ENCODE measurements at places on chromosomes 11 and 22.

- no peak for DNase-seq
Measured at GRCh38 chr22:26981111-26981510, 323.7 kb downstream of the MIAT start.

GRCh38 chr22:36196254-36197064 is 5.2 kb downstream of the APOL4 start:
- DNase-seq = no peak

GRCh38 chr11:20342347-20343141 is 21.0 kb upstream of the HTATIP2 start:
- DNase-seq = no peak

DNA sequence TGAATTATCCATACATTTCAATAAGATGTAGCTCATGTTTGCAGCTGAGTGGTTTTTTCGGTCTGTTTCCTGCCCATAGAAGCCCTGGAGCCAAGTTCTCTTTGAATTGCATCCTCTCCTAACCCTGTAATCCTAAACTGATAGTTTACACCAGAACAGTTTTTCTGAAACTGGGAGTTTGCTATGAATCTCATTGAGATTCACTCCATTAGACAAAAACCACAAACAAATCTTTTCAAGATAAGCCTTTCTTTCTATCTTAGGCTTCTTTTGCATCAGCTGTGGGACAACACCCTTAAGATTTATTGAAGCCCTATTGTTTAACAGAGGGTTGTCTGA is 324.8 kb downstream of the DYNC2H1 start:
- DNase-seq = no peak

- DNase-seq = no peak
Measured at GRCh38 chr11:15248749-15249148, 134.0 kb downstream of the INSC start.

DNA sequence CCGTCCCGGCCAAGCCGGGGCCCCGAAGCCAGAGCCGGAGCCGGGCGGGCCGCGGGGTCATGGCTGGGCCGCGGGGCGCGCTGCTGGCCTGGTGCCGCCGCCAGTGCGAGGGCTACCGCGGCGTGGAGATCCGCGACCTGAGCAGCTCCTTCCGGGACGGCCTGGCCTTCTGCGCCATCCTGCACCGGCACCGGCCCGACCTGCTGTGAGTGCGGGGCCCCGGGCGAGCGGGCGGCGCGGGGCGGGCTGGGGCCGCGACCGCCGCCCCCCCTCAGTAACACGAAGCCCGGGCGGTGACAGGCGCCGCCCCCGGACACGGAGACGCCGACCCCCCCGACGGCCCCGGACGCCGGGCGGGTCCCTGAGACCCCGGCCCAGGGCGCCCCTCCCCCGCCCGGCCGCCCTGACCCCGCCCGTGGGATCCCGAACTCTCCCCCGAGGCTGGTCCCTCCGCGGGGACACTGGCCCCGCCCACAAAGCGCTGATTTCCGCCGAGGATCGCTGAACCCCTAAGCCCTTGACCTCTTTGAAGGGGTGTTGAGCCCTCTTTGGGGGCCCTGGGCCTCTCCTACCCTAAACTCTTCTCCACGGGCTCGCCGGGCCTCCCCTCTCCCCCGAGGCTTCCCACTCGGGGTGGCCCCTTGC is 389 bp downstream of the MICALL1 start:
- DNase-seq = peak; percentile 30

DNA sequence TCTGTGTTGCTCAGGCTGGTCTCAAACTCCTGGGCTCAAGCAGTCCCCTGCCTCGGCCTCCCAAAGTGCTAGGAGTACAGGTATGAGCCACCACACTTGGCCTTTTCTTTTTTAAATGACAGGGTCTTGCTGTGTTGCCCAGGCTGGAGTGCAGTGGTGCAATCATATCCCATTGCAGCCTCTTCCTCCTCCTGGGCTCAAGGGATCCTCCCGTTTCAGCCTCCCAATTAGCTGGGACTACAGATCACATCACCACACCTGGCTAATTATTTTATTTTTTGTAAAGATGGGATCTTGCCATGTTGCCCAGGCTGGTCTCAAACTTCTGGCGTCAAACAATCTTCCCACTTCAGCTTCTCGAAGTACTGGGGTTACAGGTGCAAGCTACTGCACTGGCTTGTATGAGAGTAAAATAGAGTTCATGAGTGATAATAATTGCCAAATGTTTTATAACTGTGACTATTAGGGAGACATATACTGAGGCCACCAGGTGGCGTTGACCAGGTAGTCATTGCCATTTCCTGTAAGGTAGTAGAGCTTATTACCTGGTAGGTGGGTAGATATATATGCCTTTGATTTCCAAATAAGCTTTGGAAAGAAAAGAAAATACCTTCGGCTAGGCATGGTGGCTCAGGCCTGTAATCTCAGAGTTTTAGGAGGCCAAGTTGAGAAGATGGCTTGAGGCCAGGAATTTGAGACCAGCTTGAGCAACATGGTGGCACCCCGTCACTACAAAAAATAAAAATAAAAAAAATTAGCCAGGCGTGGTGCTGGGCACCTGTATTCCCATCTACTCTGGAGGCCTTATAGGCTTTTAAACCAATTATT is 5.4 kb downstream of the FDX1 start:
- no peak for DNase-seq

GRCh38 chr22:26552466-26552865 is 37.5 kb downstream of the TPST2 start:
- no peak for DNase-seq

DNA sequence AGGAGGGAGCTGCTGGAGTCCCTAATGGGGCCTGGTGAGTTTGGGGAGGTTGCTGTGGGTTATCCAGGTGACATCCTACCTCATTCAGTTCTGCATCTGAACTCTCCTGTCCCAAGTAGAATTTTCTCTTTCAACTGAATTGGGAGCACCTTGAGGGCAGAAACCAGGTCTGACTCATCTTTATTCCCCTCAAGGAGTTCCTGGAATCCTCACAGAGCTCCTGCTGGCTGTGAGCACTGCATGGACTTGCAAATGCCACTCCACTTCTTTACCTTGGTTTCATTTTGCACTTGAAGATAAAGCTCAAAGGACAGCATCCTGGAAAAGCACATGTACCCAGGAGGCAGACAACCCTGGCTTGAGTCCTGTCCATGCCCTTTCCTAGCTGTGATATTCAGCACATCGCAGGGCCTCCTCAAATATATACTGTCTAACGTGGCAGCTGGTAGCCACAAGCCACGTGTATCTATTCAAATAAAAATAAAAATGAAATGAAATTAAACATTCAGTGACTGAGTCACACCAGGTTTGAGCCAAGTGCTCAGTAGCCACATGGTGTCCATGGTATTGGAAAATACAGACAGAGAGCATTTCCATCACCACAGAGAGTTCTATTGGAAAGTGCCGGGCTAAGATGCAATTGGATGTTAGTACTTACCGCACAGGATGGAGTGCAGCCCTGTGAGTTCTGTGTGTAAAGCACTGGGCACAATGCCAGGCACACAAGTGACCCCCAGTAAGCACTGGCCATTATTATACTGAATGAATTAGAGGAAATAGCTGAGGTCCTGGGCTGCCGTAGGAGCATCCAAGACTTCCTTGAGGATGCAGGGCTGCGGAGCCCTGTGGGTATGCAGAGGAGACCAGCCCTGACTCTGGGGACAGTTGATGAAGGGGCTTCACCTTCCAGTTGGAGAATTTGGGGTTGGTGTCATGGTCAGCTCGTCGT is 149.0 kb downstream of the PKNOX2 start:
- no peak for DNase-seq

DNA sequence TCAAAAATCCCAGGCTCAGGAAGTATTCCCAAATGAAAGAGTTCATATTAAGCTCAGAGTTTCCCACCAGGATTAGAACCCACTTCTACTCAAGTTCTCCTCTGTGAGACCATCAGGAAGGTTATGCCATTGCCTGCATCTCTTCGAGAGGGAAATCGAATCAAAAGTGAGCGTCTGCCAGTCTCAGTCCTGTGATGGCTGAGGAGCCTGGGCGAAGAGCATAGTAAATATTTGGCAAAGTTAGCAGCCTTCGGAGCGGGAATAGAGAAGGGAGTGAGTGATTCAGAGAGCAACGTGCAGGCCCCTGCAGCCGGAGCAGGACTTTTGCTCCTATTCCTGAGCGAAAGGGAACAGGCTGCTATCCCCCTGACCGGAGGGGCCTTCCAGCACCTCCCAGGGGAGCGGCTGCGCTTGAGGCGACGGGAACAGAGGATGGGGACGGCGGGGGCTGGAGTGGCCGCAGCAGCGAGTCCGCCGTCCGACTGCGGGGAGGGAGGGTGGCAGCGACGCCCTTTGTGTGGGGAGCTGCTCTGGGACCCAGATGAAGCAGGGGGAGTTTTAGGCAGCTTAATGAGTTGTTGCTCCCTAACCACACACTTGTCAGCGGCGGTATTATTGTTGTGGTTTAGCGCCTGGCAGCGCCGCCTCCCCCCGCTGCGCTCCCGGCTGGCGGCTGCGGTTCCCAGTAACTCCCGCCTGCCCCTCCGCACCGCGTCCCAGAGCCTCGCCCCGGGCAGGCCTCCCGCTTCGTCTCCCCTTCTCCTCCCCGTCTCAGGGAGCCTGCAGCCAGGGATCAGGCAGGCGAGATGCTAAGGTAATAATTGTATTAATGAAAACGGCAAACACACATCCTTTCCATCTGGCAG is 21.7 kb upstream of the NRGN start:
- DNase-seq = peak; percentile 37

GRCh38 chr11:68266121-68266891 is 5.5 kb downstream of the C11orf24 start:
- DNase-seq = no peak

- no peak for DNase-seq
Measured at GRCh38 chr11:121418625-121419114, 33.4 kb upstream of the SORL1 start.

- peak; percentile 76 for DNase-seq
Measured at GRCh38 chr11:100681064-100681502, 6.0 kb upstream of the ARHGAP42 start.
